Adipocyte (in vitro differentiated cells): ENCODE measurements at places on chromosomes 16 and 17.
A peak's percentile ranks its signal among the peaks of the same experiment; 100 is the strongest.

- peak; percentile 71 for DNase-seq
These were observed 662 bp downstream of the PGS1 start for GRCh38 chr17:78379131-78379491.

GRCh38 chr17:45123930-45124796 lies 8.2 kb downstream of the PLCD3 start:
- peak; percentile 85 for DNase-seq

DNA sequence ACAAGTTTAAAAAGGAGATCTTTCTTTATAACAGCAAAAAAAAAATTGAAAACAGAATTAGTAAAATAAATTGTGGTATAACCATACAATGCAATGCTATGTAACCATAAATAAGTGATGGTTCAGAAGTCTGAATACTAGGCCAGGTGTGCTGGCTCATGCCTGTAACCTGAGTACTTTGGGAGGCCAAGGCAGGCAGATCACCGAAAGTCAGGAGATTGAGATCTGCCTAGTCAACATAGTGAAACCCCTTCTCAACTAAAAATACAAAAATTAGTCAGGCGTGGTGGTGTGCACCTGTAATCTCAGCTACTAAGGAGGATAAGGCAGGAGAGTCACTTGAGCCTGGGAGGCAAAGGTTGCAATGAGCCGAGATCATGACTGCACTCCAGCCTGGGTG lies 34.6 kb downstream of the CCT6B start:
- no peak for DNase-seq

- no peak for DNase-seq
These were observed 23.2 kb upstream of the SSTR5 start for GRCh38 chr16:1049113-1049975.

GRCh38 chr16:56198006-56198754 lies 6.9 kb downstream of the GNAO1 start:
- no peak for DNase-seq

DNA sequence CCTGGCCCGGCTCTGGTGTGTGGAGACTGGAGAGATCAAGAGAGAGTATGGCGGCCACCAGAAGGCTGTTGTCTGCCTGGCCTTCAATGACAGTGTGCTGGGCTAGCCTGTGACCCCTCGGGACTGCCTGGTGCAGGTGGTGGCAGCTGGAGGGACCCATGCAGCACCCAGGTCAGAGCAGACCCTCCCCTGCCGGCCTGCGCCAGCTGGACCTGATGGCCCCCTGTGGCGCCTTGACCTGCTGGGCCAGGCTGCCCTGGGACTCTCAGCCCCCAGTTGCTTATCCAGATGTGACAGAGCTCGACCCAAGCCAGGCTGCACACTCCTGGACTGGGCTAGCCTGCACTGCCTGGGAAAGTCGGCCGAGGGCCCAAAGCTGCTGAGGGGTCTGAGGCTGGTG lies 1.9 kb downstream of the BRICD5 start:
- no peak for DNase-seq

DNA sequence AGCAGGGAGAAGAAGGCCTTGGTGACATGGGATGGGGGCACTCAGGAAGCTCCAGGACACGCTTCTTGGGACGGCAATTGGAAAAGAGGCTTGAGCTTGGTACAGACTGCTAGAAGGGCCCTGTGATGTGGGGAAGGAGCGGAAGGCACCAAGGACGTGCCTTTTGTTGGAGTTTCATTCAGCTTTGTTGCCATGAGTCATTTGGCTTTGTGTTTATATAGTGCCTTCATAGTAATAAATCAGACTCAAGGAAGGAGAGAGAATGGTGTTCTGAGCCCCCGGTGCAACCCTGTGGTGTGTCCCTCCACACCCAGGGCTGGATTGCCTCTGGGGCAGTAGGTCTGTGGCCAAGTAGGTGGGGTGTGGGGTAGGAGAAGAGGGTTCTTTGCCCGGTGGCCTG lies 7.4 kb upstream of the TBX4 start:
- no peak for DNase-seq

DNA sequence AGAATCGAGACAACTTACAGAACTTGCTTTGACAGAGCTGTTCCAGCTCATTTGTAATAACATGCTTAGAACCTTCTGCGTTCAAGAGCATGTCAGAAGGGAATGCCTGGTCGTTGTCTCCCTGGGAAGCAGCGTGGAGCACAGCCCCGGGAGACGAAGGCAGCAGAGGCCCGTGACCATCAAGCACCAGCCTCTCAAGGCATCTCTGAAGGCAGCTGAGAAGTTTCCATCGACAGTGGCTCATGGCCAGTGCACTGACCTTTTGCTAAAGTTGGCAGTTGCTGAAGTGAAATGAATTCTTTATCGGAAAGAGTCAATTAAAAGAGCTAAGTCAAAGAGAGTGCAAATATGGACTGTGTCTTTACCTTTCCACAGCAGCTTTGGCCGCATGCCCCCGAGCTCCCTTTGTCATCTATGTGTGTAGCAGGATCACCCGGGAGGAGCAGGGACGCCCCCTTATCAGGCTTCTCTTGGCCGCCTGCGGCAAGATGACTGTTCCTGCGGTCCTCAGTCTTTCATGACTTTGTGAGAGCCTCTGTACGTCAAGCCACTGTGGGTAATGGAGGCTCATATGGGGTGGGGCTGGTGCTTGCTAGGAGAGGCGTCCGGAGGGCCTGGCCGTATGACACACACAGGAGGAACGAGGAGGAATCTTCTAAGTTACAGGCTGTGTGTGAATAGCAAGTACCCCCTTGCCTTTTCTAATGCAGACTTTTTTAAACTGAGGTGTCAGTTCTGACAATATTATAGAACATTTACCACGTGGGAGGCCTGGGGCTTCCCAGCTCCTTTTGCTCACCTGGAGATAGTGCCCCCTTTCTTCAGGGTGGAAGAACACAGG lies 54.2 kb downstream of the LDHD start:
- no peak for DNase-seq

DNA sequence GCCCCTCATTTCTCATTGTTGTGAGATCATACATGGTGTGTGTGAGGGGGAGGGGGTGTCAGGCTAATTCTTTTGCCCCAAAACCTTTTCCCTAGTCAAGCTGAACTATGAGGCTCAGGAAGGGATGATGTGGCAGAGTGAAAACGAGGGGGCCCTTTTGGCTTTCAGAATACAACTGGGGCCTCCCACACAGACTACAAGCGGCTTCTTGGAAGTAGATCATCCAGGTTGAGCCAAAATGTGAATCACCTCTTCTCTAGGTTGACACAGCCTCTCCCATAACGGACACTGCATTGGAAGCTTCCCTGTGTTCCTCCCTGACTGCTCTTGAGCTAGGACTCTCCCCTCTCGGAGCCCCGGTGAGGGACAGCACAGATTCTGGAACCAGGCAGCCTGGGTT lies 2.3 kb upstream of the ALKBH5 start:
- DNase-seq = no peak

GRCh38 chr17:21177854-21178600 lies 35.9 kb downstream of the TMEM11 start:
- no peak for DNase-seq

- DNase-seq = peak; percentile 14
These were observed 58.8 kb downstream of the AP2B1 start for GRCh38 chr17:35645923-35646322.

- DNase-seq = no peak
These were observed 32.2 kb downstream of the SLC12A3 start for GRCh38 chr16:56897026-56897799.

- peak; percentile 15 for DNase-seq
These were observed 1.6 kb downstream of the SEZ6 start for GRCh38 chr17:29004081-29004692.

- no peak for DNase-seq
These were observed 5.8 kb upstream of the RAB11FIP4 start for GRCh38 chr17:31385428-31386285.

- peak; percentile 63 for DNase-seq
These were observed 132.6 kb downstream of the PITPNC1 start for GRCh38 chr17:67509390-67510287.

- no peak for DNase-seq
These were observed 34.9 kb downstream of the CD300LF start for GRCh38 chr17:74677558-74678466.

DNA sequence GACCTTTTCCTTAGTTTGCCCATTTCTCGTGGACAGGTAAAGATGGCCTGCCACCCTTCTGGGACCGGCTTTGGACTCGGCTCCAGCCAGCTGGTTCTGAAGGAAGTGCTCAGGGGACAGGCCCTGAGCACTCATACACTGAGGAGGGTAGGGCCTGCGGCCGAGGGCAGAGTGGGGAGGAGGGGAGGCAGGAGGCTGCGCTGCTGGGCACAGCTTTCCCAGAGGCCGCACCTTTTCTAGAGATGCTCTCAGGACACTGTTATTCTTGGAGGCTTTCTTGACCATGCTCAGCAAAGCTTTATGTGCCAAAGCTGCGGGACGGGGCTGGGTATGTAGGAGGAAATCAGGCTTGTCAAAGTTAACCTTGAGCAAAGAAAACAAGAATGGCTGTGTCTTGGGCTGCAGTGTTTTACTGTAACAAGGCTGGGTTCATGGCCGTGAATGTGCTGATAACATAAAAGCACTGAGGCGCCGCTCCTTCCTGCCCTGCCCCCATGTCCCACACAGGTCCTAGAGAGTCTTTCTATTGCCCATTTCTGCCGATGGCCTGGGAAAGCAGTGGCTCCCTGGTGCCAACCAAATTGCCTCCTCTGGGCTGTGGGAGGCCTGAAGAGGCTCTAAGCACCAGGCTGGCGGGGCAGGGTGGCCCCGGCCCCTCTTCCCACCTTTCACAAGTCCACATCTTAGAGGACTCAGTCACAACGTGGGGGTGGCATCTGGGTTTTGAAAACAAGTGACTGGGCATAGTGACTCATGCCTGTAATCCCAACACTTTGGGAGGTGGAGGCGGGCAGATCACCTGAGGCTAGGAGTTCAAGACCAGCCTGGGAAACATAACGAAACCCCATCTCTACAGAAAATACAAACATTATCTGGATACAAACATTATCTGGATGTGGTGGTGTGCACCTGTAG lies 22.3 kb upstream of the TIMP2 start:
- DNase-seq = no peak

DNA sequence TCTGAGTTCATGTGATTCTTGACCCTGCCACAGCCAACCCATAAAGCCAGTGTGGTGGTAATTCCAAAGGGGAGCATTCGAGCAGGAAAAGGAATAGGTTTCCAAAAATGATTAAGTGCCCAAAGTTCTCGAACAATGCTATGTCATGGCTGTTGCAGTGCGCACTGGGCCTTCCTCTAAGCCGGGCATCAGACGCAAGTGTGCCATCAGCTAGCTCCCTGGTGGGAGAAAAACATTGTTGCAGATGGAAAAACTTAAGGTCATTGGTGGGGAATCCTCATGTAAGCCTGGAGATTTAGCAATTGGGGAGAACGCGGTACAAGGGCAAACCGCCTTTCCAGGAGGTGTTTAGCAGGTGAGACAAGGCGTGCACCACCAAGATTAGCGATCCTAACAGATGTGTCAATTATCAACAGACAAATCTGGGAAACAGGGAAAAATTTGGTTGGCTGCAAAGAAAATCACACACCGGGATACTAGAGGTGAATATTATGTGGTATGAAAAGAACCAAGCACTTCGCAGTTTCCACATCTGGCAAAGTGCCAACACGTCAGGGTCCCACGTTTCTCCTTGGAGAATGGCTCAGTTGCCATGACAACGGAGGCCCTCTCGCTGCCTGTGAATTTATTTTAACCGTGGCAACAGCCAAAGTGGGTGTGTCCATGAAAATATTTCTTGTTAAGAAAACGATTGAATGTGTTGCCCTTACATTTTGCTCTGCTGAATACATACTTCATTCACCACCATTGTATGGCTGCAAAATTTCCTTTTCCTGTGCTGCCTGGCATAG lies 118.5 kb upstream of the CACNG5 start:
- DNase-seq = peak; percentile 20

DNA sequence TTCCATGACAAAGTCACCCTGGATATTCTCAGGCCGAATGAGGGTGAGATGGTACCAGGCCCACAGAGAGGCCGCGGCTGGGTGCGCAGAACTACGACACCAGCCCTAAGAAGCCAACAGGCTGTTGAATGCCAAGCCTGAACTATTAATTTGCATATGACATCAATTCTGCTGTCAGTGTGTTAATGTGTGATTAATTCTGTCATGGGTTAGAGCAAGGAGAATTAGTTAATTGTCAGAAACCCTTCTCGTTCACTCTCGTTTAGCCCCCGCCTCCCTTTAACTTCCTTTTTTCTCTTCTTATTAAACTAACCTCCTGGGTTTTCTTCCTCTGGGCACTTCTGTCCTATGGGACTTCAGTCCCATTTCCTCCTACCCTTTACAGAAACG lies 123.4 kb downstream of the ZFHX3 start:
- DNase-seq = no peak

DNA sequence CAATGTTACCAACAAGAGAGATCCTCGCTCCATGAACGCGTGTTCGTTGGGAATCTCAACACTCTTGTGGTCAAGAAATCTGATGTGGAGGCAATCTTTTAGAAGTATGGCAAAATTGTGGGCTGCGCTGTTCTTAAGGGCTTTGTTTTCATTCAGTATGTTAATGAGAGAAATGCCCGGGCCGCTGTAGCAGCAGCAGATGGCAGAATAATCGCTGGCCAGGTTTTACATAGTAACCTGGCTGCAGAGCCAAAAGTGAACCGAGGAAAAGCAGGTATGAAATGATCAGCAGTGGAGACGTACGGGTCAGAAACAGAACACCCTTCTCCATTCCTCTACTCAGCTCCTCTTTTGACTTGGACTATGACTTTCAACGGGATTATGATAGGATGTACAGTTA lies 13.3 kb downstream of the SOCS1 start:
- no peak for DNase-seq

GRCh38 chr16:12678983-12679382 lies 124.7 kb downstream of the CPPED1 start:
- no peak for DNase-seq

DNA sequence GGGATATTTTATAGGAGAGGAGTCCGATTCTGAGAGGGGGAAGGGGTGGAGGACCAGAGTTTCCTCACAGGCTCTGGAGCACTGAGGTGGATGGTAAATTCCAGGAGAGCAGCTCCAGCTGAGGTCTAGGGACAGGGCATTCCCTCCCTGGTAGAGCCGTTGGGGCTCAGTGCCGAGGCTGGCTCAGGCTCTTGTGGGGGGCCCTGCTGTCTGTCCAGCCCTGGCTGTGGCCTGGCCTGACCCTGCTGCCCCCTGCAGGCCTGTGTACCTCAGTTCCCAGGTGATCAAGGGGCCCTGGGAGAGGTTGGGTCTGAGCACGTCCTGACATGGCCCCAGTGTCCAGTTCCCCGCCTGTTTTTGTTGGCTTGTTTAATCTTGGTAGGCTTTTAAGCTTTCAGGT lies 16.8 kb downstream of the ZNF750 start:
- DNase-seq = no peak

GRCh38 chr17:34733333-34733732 lies 154.0 kb downstream of the TMEM132E start:
- DNase-seq = no peak

GRCh38 chr16:69260506-69260905 lies 50.6 kb upstream of the VPS4A start:
- no peak for DNase-seq

- DNase-seq = no peak
These were observed 23.3 kb upstream of the SLC5A10 start for GRCh38 chr17:18928628-18929125.

GRCh38 chr17:29089601-29090044 lies 46.7 kb downstream of the PIPOX start:
- DNase-seq = no peak
